NCI-H460 (cell line): ENCODE measurements at places on chromosomes 5 and 9.

- DNase-seq = no peak
Observed at GRCh38 chr5:171714261-171714660, 71.4 kb upstream of the SMIM23 start.

- no peak for DNase-seq
Observed at GRCh38 chr5:169801324-169801777, 164.3 kb downstream of the DOCK2 start.

DNA sequence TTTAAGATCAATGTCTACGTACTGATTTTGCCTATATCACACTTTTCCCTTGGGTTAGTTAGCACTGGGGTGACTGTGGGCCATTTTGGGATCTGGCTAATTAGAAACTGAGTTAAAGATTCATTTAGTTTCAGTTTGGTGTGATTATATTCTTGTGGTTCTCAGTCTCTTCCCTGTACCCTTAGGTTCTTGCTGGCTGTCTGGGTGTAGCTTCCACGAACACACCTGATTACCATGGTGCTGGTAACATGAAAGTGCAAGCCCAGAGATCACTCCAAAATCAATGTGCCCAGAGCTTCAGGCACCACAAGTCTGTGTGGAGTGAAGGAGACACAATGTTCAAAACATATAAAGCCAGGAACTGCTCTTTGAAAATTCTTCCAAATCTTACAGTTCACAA is 248.1 kb downstream of the PDE4D start:
- DNase-seq = no peak

DNA sequence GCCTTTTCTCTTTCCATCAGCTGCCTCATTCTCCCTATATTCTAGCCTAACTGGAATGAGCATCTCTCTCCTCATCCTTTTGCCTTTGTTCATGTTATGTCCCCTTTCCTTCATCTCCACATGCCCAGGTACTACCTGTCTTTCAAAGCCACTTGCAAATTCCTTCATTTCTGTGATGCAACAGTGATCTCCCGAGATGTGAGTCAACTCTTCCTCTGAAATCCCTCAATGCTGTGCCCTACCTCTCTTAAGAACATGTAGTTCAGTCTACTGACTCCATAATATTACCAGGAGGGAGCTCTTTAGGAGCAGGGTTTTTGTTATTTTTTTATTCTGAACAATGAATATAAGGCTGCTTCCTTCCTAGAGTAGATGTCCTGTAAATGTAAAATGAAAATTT is 91.6 kb downstream of the ZNF462 start:
- DNase-seq = no peak

GRCh38 chr5:117065161-117065560 is 490.5 kb upstream of the SEMA6A start:
- no peak for DNase-seq

DNA sequence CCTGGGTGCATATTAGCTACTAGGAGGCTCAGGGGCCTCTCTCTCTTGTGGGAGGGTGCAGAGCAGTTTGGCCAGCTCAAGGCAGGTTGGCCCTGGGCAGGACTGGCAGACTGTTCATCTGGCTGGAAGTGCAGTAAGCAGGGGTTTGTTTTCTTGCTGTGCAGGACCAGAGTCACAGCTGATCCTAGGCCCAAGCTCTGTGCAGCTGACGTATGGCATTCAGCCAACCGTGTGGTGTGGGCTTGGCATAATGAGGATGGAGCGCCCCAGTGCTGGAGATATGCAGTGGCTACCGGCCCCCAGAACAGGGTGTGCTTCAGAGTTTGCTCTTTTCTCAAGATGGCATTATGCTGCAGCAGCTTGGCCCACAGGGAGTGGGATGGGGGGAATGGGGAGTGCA is 31.0 kb upstream of the PHF24 start:
- no peak for DNase-seq
